Left cardiac atrium (tissue), 4 donors: ENCODE measurements at places on chromosomes 11 and 22. TPM values are rescaled to one million over a fixed set of nuclear protein-coding genes. Genes with fewer than 3 reads are reported as not detected.
A peak's percentile ranks its signal among the peaks of the same experiment; 100 is the strongest.

- no peak for DNase-seq
Observed at GRCh38 chr22:39543095-39543494, 10.5 kb upstream of the RPS19BP1 start.

IL17REL gene
- total RNA-seq: not detected

GRCh38 chr11:11230802-11231562 is 122.1 kb downstream of the CSNK2A3 start:
- no peak for DNase-seq

KCTD14 gene
- 1.3 TPM for total RNA-seq

OR5A1 gene
- total RNA-seq: not detected

GRCh38 chr22:24901448-24901847 is 45.0 kb downstream of the LHFPL7 start:
- no peak for DNase-seq

DNA sequence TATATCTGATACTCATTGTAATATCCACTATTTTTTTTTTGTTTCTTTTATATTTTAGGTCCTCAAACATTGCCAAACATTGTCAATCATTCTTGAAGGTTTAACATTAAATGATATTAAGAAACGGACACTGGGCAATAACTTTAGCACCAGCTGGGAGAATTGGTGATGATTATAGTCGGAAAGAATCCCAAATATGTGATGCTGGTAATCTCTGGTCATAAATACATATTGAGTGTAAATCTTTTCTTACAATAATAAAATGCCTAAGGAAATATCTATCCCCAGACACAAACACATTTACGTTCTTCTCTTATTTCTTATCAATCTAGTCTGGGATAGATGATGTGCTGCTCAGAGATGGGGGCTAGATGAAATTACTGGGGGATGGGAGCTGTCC is 25.2 kb downstream of the OR51E2 start:
- no peak for DNase-seq

RPL3 gene
- total RNA-seq: 796 TPM

- DNase-seq: no peak
Observed at GRCh38 chr22:38750104-38750503, 5.7 kb downstream of the SUN2 start.

DNA sequence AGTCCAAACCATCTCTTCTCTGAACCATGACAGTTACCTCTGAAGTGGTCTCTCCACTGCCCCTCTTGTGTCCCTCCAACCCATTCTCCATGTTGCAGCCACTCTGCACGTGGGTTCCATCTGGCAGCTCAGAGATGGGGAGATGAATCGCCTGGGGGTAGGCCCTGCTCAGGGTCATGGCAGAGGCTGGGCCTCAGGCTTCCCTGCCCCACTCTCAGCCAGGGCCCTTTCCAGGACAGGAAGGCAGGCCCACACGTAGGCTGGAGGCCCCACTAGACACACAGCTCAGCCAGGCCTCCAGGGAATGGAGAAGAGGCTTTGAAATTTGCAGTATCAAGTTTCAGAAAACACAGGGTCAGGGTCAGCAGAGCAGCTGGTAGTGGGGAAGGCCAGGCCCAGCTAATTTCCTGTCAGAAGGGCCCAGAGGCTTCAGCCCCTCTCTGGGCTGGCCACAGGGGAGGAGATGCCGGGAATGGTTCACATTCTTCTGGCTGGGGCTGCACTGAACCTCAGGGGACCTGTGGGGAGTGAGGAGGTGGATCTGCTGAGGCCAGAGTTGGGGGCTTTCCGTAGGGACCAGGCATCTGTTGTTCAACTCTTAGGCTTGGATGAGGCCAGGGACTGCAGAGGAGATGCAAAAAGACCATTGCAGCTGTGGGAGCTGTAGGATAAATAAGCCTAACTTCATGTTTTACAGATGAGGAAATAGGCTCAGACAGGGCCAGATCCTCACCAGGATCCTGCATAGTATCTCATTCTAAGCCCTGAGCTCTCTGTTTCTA is 101.6 kb downstream of the SWAP70 start:
- DNase-seq: peak; percentile 35

SPTBN2 gene
- 3.2 TPM for total RNA-seq

DNA sequence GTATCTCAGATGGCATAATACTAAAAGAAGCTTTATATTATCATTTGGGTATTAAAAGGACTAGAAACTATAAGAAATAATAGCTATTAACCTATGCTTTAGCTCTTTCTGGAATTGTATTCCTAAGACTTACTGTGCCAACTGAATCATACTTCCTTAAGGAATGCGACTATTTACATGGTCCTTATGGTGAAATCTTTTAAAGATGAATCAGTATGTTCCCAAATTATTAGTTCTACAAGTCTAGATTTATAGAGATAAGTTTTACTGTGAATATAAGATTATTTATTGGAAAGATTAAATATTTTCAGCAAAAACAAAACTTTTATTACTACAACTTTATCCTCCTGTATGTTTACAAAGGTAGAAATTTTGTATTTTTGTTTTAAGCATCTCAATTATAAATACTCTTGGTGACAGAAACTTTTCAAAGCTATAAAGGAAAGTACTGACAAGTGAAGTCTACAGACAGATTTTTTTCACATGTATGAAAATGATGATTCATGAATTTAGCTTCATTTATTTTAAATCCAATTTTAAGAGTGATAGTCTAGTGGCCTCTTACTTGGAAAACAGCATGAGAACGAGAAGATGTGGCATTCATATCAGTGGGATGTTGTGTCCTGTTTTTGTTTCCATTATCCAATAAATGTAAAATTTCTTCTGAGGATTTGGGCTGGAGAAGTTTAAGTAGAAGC is 17.8 kb downstream of the KIF18A start:
- no peak for DNase-seq

DNA sequence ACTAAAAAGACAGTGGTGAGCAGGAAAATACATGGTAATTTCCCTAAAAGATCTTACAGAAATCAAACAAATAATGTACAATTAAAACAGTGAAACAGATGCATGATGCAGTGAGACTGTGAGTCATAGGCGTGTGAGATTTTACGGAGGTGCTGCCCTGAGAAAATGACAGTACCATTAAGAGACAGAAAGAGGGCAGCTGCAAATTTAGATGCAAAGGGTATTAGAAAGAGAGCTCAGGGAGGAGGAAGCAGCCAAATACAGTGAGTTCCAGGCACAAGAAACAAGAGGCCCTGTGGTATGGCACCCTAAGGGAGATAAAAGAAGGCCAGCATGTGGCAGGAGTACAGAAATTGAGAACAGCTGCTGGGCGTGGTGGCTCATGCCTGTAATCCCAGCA is 88.5 kb upstream of the FIBIN start:
- DNase-seq: no peak

- DNase-seq: peak; percentile 86
Observed at GRCh38 chr22:30253205-30253852, 6.8 kb upstream of the LIF start.

DNA sequence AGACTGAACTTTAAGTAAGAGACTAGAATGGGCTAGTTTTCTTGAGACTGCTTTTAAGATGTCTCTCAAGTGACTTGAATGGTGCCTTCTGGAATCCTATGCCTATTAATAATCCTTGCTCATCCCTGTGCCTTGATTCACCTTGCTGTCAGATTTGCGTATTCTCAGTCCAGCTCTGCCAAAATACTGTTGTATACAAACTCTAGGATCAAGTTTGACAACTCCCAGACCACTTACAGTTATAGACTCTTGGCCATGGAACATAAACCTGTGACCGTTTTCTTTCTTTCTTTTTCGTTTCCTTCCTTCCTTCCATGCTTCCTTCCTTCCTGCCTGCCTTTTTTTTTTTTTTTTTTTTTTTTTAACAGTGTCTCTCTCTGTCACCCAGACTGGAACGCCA is 2390.9 kb upstream of the RAG2 start:
- DNase-seq: no peak

- no peak for DNase-seq
Observed at GRCh38 chr11:130480186-130480585, 31.7 kb downstream of the ADAMTS15 start.
